ENCODE measurements at places on chromosomes 6 and 20. TPM values are rescaled to one million over a fixed set of nuclear protein-coding genes. Genes with fewer than 3 reads are reported as not detected.

The HLA-DRA gene
- total RNA-seq = not detected

The OR2H2 gene
- not detected for total RNA-seq

The PGBD1 gene
- 9.1 TPM for total RNA-seq

The KIAA1755 gene
- 0.14 TPM for total RNA-seq

The SMIM28 gene
- total RNA-seq = not detected

The GSTA4 gene
- 23.3 TPM for total RNA-seq

The CBFA2T2 gene
- 6.3 TPM for total RNA-seq

The USP49 gene
- total RNA-seq = 2.9 TPM

The ACTL10 gene
- 2.7 TPM for total RNA-seq

The IL17F gene
- not detected for total RNA-seq

The OR2B2 gene
- total RNA-seq = not detected

The CCNC gene
- 154 TPM for total RNA-seq

The SLC17A2 gene
- total RNA-seq = not detected

The OPRM1 gene
- not detected for total RNA-seq

The SLC2A4RG gene
- total RNA-seq = 25.8 TPM

The C6orf118 gene
- not detected for total RNA-seq

The DEFB124 gene
- total RNA-seq = not detected

The PRKN gene
- total RNA-seq = 2.1 TPM

The SLCO4A1 gene
- 5.9 TPM for total RNA-seq

The CCR6 gene
- not detected for total RNA-seq

The PTPRT gene
- not detected for total RNA-seq

The ARFGEF3 gene
- 10.6 TPM for total RNA-seq

The SLA2 gene
- not detected for total RNA-seq

The CRISP2 gene
- not detected for total RNA-seq

The ADTRP gene
- 7.7 TPM for total RNA-seq

The WFDC8 gene
- not detected for total RNA-seq

Data from thoracic aorta endothelial cell (primary cell).